ENCODE measurements at places on chromosomes 7 and 10.

GRCh38 chr10:80498078-80498832, 39.4 kb upstream of the SH2D4B start:
- DNase-seq, result no peak

GRCh38 chr7:150784954-150785353, 15.2 kb downstream of the TMEM176B start:
- DNase-seq, result no peak

DNA sequence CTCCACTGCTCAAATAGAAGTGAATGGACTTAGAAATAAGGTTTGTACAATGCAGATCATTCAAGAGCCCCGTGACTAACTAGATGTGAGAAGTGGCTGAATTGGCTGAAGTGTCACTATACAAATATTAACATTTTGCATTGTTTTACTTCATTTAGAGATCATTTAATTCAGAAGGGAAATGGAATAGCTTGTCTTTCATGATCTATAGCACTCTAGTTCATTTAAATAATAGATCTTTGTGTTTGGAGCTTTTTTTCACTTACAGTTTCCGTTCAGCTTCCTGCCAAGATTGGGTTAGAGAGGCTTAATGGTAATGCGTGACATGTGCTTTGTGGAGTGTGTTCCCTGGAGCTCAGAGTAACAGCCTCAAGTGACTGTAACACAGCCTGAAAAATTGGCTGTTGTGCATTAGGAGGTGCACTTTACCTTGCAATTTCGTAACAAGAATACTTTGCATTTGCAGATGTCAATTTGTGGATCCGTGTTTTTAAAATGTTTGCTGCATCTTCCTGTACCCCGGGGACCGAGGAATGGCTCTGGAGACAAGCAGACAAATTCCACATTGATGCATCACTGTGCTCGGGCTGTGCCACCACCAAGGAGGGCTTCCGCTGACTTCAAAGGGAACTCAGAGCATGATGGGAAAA, 170.3 kb downstream of the NRP1 start:
- DNase-seq, result no peak

GRCh38 chr10:30818010-30818660, 188.6 kb upstream of the LYZL2 start:
- peak; percentile 78 for DNase-seq

GRCh38 chr7:14841869-14842268, 60.7 kb downstream of the DGKB start:
- no peak for DNase-seq

GRCh38 chr10:133087045-133087678, 562 bp upstream of the ADGRA1 start:
- DNase-seq, result no peak

DNA sequence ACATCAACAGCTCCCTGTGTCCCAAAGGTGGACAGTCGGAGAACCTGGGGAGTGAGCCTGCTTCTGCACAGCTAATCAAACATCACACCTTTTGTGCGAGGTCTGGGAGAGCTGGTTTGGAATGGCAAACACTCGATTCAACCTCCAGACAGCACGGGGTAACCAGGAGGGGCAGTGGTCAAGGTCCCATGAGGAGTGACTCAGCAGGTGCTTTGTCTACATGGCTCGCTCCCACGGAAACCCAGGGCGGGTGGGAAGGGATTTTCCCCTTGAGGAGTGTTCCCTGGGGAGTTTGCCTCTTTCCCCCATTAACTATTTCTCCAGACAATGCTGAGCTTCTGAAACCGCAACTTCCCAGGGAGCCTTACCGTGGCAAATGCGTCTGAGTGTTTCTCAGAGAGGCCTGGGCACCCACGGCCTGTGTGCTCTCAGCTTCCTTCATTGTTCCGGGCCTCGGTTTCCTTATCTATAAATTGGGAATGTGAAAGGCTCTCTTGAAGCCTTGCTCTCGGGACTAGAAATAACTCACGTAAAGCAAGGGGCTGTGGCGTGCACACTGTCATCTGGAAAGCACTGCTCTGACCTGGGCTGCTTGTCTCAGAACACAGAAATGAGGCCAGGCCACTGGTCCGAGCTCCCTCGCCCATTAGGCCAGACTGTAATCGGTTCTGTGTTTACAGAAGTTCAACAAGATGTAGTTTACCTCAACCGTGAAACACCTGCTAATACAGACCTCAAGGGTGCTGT, 14.0 kb upstream of the GTPBP4 start:
- no peak for DNase-seq

- DNase-seq, result no peak
Observed at GRCh38 chr7:114519240-114519639, 104.6 kb downstream of the FOXP2 start.

- no peak for DNase-seq
Observed at GRCh38 chr10:43970717-43971116, 322.0 kb upstream of the ZNF32 start.

DNA sequence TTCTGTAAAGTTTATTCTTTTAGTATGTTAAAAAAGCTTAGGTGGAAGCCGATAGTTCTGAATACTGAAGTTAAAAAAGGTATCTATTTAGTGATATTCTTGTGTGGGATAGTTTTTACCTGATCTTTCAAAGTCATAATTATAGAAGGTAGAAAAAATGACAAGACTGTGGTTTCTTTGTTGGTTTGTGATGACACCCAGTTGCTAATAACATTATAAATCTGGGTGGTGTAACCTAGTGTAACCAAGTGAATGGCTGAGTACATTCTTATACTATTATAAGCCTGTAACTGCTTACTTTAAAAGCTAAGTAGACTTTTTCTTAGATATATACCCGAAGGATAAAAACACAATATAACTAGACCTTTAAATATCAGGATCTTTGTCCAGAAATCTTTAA, 2.3 kb downstream of the CDK13 start:
- no peak for DNase-seq

GRCh38 chr10:78645169-78645686, 423.5 kb upstream of the ZMIZ1 start:
- DNase-seq, result no peak

DNA sequence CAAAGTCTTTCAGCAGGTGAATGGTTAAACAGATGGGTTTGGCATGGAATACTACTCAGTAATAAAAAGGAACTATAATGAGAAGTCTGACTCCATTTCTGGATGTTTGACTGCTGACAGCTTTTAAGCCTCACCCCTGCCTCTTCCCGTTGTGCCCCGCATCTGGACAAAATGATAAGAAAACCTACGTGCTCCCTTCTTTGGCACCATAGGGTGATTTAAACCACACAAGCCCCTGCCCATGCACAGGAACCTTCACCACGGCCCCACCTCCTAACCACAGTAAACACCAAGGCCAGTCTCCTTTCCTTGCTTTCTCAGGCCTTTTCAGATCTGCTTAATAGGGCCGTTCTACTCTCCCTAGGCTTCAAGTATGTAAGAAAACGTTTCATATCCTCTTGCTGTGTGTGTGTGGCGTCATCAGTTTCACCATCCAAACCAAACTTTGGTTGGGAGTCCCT, 47.1 kb upstream of the UBN2 start:
- no peak for DNase-seq

DNA sequence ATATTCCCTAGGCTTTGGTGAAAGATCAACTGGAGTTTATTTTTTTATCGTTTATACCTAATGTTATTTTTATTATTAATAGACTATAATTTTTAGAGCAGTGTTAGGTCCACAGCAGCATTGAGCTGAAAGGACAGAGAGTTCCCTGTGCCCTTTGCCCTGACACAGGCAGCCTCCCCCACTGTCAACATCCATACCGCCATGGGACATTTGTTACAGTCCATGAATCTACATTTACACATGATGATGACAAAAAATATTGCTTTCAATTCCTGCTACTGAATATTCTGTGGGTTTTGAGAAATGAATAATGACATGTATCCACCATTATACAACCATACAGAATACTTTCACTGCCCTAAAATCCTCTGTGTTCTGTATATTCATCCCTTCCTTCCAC, 1297.5 kb upstream of the SORCS1 start:
- DNase-seq, result no peak

- DNase-seq, result no peak
Observed at GRCh38 chr10:133401500-133401899, 7.5 kb downstream of the MTG1 start.

- DNase-seq, result peak; percentile 56
Observed at GRCh38 chr10:122198631-122199030, 72.5 kb upstream of the BTBD16 start.

DNA sequence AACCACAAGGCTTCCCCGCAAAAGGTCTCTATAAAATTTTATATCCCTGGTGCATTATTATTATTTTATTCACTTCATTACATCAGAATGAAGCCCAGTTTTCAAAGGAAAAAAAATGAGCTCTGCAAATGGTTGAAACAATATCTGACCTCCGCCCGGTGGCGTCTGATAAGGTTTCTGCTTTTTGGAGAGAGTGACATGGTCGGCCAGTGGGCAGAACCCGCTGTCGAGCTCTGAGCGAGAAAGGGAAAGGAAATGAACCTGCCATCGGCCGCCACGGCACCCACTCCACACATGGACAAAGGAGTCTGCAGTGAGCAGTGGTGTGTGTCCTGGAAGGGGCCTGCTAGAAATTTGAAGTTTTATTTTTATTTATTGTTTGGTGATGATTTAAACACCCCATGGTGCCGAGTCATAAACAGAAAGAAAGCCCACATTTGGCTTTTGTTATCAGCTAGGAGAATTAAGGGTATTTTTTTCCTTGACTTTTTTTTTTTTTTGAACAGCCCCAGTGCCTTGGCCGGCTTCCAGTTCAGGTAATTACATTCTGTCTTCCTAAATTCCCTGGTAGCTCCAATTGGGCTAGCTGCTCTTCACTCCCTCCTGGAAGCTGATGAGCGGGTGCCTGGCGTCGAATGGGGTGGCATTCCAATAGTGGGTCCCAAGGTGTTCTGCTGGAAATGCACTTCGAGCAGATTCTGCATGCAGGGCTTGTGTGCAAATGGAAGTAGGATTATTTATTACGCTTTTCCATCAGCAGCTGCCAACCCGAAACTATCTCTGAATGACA, 149.4 kb upstream of the MKI67 start:
- DNase-seq, result no peak

- no peak for DNase-seq
Observed at GRCh38 chr10:101818872-101819633, 809 bp upstream of the OGA start.

GRCh38 chr10:126321440-126321839, 66.8 kb downstream of the ADAM12 start:
- DNase-seq, result no peak

DNA sequence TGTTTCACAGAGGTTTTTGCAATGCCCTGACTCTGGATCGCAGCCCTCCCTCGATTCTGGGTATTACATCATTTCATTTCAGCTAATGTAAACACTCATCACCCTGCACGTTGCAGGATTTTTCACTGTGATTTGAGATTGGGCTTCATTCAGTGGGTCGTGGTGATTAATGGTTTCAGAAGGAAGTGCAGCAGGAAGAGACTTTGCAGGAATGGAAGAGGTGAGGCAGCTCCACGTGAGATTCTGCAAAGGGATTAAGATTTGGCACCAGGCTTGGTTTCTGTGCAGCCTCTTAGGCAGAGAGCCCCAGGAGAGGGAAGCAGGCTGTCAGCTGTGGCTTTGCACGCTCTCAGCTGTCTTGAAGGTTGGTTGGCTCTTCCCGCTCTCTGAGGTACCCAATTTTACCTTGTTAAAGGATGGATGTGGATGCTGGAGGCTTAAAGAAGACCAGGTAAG, 95.2 kb downstream of the PLCE1 start:
- no peak for DNase-seq

DNA sequence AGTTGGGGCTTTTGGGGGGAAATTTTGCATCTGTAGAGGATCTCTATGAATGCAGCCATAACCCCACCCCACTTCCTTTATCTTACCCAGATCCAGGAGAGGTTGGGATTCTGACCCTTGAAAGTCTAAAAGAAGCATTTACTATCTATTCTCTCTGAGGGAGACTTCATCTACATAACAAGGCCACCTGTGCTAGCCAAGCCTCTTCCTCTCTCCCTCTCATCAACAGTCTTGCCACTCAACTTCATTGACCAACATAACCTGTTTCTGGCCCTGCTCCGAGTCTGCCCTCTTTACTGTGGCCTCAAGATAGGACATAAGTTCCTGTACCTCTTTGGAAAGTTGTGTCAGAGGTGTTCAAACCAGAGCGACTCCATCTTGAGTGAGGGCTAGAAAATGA, 19.4 kb downstream of the TUBAL3 start:
- DNase-seq, result no peak

Measured in left ventricle myocardium superior (tissue), 1 donor.